Astrocyte (in vitro differentiated cells and primary cell): ENCODE measurements at places on chromosomes 13 and 19.

DNA sequence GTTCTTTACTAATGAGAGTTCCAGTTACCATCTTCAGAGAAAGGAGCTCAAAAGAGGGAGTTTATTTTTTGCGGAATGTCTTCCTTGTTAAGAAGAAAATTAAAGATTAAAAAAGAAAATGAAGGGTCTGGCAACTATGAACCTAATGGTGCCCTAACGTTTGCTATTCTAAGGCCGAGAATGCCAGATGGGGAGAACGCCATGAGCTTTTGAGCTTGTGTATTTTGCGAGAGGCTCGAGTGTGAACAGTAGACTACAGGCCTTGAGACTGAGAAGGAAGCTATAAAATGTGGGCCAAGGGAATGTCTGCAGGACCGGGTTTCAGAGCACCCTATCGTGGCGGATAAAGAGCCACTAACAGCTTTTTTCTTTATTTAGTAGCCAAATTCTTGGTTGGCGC is 6.7 kb downstream of the FGF14 start:
- no peaks in the 10 kb centered on the region for H3K36me3 ChIP-seq
- DNase-seq, result no peak
- H3K27ac ChIP-seq, result no peak overlapping the region
- H3K4me1 ChIP-seq, result peaks cover 3% of the 10 kb centered on the region

GRCh38 chr13:90632184-90632583 is 715.3 kb upstream of the MIR17HG start:
- no peak for DNase-seq
- H3K27me3 ChIP-seq, result no peaks in the 10 kb centered on the region
- no peaks in the 10 kb centered on the region for H3K4me1 ChIP-seq
- no peak overlapping the region for H3K4me3 ChIP-seq
- H3K27ac ChIP-seq, result no peak overlapping the region

GRCh38 chr19:2110822-2111221 is 14.1 kb downstream of the IZUMO4 start:
- H3K4me1 ChIP-seq, result peaks cover 10% of the 10 kb centered on the region
- H3K4me3 ChIP-seq, result no peak overlapping the region
- peaks cover 39% of the 10 kb centered on the region for H3K36me3 ChIP-seq
- no peak overlapping the region for H3K27ac ChIP-seq
- no peaks in the 10 kb centered on the region for H3K27me3 ChIP-seq

DNA sequence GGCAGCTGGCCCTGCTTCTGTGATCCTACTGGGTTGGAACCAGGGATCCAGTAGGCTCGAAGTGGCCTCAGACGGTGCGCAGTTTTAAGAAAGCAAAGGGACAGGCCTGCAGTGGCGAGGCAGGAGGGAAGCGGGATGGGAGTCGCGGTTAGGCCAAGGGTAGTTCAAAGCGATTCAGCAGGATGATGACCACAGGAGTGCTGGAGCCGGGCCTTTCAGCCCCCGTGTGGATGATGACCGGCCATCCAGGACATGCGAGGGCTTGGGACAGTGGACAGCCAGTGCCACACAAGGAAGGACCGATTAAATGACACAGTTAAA is 854 bp downstream of the RNASEH2B start:
- no peaks in the 10 kb centered on the region for H3K36me3 ChIP-seq
- DNase-seq, result peak; percentile 48
- peaks cover 37% of the 10 kb centered on the region for H3K4me1 ChIP-seq
- no peaks in the 10 kb centered on the region for H3K27me3 ChIP-seq

GRCh38 chr19:46607448-46607841 is 6.3 kb downstream of the CALM3 start:
- H3K27ac ChIP-seq, result no peak overlapping the region
- no peak for DNase-seq
- peaks cover 32% of the 10 kb centered on the region for H3K36me3 ChIP-seq
- H3K27me3 ChIP-seq, result no peaks in the 10 kb centered on the region
- no peak overlapping the region for H3K4me3 ChIP-seq
- H3K4me1 ChIP-seq, result peaks cover 12% of the 10 kb centered on the region

GRCh38 chr13:112767506-112768471 is 78.0 kb downstream of the ATP11A start:
- no peaks in the 10 kb centered on the region for H3K36me3 ChIP-seq
- H3K4me1 ChIP-seq, result no peaks in the 10 kb centered on the region
- H3K27me3 ChIP-seq, result no peaks in the 10 kb centered on the region

GRCh38 chr13:35278917-35279316 is 197.6 kb downstream of the MAB21L1 start:
- no peaks in the 10 kb centered on the region for H3K27me3 ChIP-seq
- H3K4me1 ChIP-seq, result no peaks in the 10 kb centered on the region
- no peak for DNase-seq
- H3K4me3 ChIP-seq, result no peak overlapping the region

GRCh38 chr13:90933097-90933826 is 414.2 kb upstream of the MIR17HG start:
- H3K4me3 ChIP-seq, result no peak overlapping the region
- no peaks in the 10 kb centered on the region for H3K4me1 ChIP-seq
- H3K27me3 ChIP-seq, result no peaks in the 10 kb centered on the region
- no peaks in the 10 kb centered on the region for H3K36me3 ChIP-seq
- DNase-seq, result no peak

- H3K4me3 ChIP-seq, result no peak overlapping the region
- no peak overlapping the region for H3K27ac ChIP-seq
- no peak for DNase-seq
- no peaks in the 10 kb centered on the region for H3K36me3 ChIP-seq
- peaks cover 6% of the 10 kb centered on the region for H3K27me3 ChIP-seq
- H3K4me1 ChIP-seq, result peaks cover 17% of the 10 kb centered on the region
These were observed 116.8 kb upstream of the CACNA1A start for GRCh38 chr19:13622766-13623715.

DNA sequence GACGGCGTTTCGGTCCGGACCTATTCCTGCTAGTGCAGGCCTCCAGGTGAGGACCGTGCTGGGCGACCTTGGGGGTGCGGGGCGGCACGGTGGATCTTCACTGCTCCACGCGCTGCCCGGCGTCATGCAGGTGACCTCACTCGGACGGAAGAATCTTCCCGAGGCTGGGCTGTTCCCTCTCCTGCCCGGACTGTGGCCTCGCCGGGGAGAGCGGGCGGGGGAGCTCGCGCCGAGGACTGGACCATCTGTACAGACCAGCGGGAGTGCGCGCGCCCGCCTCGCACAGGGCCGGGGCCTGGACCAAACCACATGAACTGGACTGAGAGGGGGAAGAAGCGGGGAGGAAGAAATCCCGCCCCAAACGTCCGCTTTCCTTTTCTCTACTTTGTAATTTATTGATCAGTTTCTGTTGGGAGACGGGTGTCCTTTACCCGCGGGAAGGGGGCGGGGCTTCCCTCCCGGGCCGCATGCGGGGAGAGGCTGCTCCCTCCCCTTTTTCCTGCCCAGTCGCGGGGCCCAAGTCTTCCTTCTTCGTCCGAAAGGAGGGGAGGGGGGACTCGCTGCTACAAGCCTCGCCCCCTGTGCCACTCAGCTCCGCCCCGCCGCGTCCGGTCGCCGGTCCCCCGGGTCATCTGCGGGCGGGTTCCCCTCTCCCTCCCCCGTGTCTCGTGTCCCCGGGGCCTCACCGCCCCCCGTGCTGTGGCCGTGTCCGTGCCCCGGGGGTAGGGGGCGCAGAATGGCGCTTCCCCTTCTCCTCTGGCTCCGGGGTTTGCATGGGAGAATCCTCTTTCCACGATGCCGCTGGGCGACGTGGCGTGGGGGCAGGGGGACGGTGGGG is 4.9 kb downstream of the HRC start:
- no peaks in the 10 kb centered on the region for H3K27me3 ChIP-seq
- peak; percentile 62 for DNase-seq
- H3K36me3 ChIP-seq, result no peaks in the 10 kb centered on the region
- H3K4me1 ChIP-seq, result peaks cover 8% of the 10 kb centered on the region

DNA sequence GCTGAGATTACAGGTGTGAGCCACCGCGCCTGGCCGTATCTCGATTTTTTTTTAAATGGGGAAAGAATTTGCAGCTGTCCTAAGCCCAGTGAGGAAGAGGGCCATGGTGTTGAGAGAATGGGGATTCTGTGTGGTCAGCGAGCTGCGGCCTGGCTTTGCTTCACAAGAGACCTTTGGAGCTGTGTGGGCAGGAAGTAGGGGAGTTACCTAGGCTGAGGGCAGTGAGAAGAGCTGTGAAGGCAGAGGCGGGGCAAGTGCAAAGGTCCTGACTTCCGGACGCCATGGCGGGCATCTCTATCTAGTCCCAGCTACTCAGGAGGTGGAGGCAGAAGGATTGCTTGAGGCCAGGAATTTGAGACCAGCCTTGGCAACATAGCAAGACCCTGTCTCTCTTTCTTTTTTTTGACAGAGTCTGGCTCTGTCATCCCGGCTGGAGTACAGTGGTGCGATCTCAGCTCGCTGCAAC is 4.9 kb downstream of the AP2A1 start:
- no peak overlapping the region for H3K4me3 ChIP-seq
- no peak overlapping the region for H3K27ac ChIP-seq
- H3K36me3 ChIP-seq, result peaks cover 3% of the 10 kb centered on the region
- H3K27me3 ChIP-seq, result no peaks in the 10 kb centered on the region

GRCh38 chr19:13070425-13071140 is 32.1 kb downstream of the LYL1 start:
- H3K36me3 ChIP-seq, result peaks cover 2% of the 10 kb centered on the region
- no peak overlapping the region for H3K27ac ChIP-seq
- DNase-seq, result no peak
- no peaks in the 10 kb centered on the region for H3K27me3 ChIP-seq
- no peak overlapping the region for H3K4me3 ChIP-seq

- H3K36me3 ChIP-seq, result no peaks in the 10 kb centered on the region
- peak overlapping the region; percentile 94 for H3K4me3 ChIP-seq
- H3K27ac ChIP-seq, result peak overlapping the region; percentile 99
- H3K4me1 ChIP-seq, result peaks cover 43% of the 10 kb centered on the region
- no peaks in the 10 kb centered on the region for H3K27me3 ChIP-seq
These were observed 2.1 kb downstream of the ACTN4 start for GRCh38 chr19:38649305-38650171.

- peaks cover 2% of the 10 kb centered on the region for H3K27me3 ChIP-seq
- peaks cover 4% of the 10 kb centered on the region for H3K4me1 ChIP-seq
- no peak for DNase-seq
- no peak overlapping the region for H3K4me3 ChIP-seq
- H3K27ac ChIP-seq, result no peak overlapping the region
These were observed 45.1 kb downstream of the DCLK1 start for GRCh38 chr13:36086117-36086516.
